CD4-positive, alpha-beta memory T cell (primary cell): ENCODE measurements at places on chromosomes 4 and X. TPM values are rescaled to one million over a fixed set of nuclear protein-coding genes. Genes with fewer than 3 reads are reported as not detected.

- H3K36me3 ChIP-seq = no peaks in the 10 kb centered on the region
- no peaks in the 10 kb centered on the region for H3K4me1 ChIP-seq
- DNase-seq = no peak
- H3K4me3 ChIP-seq = no peak overlapping the region
- H3K27ac ChIP-seq = no peak overlapping the region
Observed at GRCh38 chrX:8520791-8521190, 56.2 kb downstream of the VCX3B start.

GRCh38 chr4:77418333-77418732 lies 187.3 kb upstream of the CXCL13 start:
- no peak overlapping the region for H3K4me3 ChIP-seq
- no peaks in the 10 kb centered on the region for H3K27me3 ChIP-seq

DNA sequence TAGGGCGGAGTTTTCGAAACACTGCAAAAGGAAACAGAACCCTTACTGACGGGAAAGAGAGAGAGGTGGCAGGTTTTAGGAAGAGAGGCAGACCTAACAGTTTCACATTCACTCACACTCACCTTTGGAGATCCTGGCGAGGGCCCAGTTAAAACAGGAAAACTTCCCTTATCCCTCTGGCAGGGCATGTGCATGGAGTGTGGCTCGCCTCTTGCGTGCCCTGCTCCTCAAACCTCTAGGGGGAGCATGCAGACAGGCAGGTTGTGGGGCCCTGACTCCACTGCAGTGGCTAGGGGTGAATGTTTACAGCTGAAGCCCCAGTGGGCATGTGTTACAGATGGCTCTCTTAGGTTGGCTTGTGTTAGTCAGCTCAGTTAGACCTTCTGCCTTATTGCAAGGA lies 451.5 kb downstream of the UBE2NL start:
- H3K4me3 ChIP-seq = no peak overlapping the region
- H3K27ac ChIP-seq = no peak overlapping the region
- no peaks in the 10 kb centered on the region for H3K27me3 ChIP-seq
- no peaks in the 10 kb centered on the region for H3K36me3 ChIP-seq

The APOO gene
- 18.9 TPM for polyA plus RNA-seq
